ENCODE measurements at places on chromosomes 2 and 18.

GRCh38 chr2:37854676-37855282 lies 70.3 kb upstream of the RMDN2 start:
- DNase-seq, result no peak

- no peak for DNase-seq
Measured at GRCh38 chr18:63795606-63796005, 20.4 kb downstream of the SERPINB7 start.

DNA sequence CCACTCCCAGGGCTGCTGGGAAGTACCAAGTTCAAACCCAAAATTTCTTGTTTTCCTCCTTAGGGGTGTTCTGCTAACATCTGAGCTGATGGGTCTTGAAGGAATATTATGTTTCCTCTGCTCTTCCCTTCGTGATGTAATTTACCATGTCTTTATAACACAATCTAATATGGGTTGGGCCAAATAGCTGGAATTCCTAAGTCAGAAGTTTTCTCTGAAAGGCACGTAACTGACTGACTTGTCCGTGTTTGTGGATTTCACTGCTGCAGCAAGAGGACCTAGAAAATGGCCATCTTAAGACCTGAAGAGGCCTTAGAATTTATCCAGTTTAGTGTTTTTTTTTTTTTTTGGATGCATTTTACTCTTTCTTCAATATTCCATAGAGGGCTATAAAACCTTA lies 256.7 kb downstream of the DCDC2C start:
- no peak for DNase-seq

DNA sequence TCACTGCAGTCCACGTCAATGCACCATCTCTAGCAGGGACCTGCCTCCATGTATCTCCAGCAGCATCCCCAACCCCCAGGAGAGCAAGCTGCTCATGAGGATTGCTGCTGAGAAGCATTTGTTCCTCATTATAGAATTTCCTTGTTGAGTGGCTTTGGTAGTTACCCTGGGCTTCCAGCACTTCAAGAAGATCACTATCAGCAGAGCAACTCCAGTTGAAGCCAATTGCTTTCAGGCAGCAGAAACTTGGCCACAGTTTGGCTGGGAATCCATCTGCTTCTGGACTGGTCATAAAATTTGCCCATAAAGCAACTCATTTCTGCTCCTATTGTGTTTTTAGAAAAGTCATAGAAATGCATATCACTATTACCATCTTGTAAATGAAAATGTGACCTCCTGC lies 17.4 kb downstream of the TRPM8 start:
- no peak for DNase-seq

- DNase-seq, result no peak
Measured at GRCh38 chr2:20423847-20424246, 23.0 kb upstream of the RHOB start.

Measured in T47D (cell line).